GM04503 (cell line): ENCODE measurements at places on chromosomes 16 and 17.

GRCh38 chr16:1337486-1337885 is 4.0 kb downstream of the BAIAP3 start:
- DNase-seq, result no peak

DNA sequence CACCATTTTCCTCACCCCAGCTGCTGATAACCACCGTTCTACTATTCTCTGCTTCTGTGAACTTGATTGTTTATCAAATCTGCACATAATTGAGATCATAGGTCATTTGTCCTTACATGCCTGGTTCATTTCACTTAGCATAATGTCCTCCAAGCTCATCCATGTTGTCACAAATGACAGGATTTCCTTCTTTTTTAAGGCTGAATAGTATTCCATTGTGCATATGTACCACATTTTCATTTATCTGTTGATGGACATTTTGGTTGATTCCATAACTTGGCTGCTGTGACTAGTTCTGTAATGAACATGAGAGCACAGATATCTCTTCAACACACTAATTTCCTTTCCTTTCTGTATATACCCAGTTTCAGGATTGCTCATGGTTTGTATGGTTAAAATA is 225.3 kb upstream of the TBX2 start:
- DNase-seq, result no peak

GRCh38 chr17:81976332-81977210 is 858 bp upstream of the ASPSCR1 start:
- no peak for DNase-seq

DNA sequence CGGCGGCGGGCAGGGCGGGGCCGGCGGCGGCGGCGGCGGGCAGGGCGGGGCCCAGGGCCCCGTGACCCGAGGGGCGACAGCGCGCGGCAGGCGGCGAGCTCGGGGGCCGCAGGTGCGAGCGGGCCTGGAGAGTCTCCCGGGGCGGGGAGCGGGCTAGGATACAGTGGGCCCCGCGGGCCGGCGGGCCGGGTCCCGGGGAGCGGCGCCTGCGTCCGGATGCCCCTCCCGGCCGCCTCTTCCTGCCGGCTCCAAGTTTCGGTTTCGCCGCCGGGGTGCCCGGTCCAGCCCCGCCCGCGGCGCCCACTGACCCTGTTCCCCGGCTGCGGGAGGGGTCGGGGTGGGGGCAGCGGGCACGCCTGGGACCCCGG is at the start of gene RNF213:
TSS of gene RNF213 (plus strand) at position 62 of the 368 bp plus-strand sequence. CDS start 2,830 bp downstream, outside the sequence.
- DNase-seq, result no peak

GRCh38 chr17:43381621-43382020 is 17.2 kb upstream of the ARL4D start:
- no peak for DNase-seq

DNA sequence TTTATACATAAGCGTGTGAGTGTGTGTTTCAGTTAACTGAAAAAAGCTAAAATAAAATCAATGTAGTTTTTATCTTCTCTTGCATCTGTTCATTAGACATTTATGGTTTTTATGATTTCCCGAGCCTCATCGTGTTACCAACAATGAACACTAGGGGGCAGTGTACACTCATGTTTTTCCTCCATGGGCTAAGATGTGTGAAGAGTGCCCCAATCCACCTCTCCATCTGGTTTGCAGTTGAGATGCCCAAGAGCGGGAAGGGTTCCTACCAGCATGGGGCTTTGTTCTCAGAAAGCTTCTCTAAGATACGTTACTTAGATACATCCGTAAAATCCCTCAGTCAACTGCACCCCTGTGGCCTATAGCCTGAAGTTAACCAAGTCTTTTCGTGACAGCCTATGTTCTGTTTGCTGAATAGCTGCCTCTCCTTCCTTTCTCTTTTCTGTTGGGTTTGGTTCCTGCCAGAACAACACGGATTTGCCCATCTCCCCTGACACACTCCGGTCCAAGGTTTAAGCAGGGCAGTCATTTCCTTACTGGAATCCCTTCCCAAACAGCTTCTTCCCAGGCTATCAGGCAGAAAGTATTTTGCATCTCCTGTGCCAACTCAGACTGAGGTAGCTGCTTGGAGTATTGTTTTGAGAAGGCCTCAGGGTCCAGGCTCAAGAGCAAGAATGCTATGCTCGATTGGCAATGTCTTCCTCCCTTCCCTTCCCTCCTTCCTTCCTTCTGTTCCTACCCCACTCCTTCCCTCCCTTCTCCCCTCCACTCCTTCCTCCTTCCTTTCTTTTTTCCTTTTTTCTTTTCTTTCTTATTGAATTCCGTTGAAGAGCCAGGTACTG is 12.9 kb upstream of the ELAC2 start:
- no peak for DNase-seq

GRCh38 chr16:81484908-81485624 is 40.5 kb downstream of the CMIP start:
- DNase-seq, result no peak

DNA sequence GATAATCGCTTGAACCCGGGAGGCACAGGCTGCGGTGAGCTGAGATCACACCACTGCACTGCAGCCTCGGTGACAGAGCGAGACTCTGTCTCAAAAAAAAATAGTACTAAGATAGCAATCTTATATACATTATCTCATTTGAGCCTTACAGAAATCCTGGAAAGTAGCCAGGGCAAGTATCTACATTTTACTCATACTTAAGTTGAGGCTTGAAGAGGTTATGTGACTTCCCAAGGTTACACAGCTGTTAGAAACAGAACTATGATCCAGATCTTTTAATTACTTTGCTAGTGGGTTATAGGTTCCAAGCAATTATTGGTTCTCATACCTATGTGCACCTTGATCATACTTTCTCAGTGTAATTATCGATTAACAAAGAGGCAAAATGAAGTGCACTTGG is 15.4 kb downstream of the C17orf78 start:
- no peak for DNase-seq

- no peak for DNase-seq
Measured at GRCh38 chr16:24819462-24820040, 26.2 kb upstream of the SLC5A11 start.

DNA sequence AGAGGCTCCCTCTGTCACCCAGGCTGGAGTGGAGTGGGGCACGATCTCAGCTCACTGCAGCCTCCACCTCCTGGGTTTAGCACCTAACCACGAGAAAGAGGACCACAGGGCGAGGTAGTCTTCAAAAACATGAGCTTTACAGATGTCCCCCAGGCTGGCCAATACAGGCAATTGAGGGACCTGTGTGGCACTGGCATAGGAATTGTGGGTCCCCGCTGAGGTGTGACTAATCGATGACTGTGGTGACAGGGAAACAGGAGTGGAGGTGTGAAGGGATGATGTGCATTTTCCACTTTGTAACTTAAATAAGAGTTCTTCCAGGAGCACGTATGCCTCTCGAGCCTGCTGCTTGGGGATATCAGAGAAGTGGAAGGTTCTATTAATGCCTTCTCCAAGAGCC is 12.6 kb upstream of the ARHGAP17 start:
- no peak for DNase-seq

DNA sequence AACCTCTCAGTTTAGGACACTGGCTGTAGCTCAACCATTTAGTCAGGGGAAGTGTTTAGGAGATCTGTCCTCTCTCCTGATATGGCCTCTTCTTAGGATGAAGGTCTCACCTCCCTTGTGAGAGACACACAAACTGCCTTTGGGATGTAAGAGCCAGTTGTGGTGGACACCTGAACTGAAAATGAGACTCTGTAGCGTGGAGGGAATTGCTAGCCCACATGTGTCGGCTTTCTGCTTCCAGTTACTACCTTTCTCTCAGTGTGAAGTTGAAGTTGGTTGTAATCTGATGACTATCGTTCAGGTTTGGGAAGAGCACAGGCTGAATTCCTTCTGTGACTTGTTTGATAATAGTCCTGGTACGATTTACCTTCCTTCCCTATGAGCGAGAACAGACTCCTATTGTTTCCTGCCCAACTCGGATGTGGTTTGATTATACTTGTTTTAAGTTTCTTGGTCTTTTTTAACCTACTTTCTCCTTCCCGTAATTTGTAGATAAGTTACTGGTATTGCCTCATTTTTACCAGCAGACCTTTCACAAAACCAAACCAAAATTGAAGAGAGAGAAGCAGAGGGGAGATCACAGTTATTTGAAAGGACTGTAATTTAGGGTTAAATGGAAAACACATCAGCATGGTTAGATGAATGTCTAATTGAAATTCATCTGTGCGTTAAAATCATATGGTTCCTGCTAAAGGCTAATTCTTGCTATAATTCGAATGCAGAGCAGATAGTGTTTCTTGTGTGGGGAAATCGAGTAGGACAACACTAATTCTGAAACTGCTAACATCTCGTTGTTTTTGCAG is 43.2 kb downstream of the CLEC16A start:
- DNase-seq, result no peak

DNA sequence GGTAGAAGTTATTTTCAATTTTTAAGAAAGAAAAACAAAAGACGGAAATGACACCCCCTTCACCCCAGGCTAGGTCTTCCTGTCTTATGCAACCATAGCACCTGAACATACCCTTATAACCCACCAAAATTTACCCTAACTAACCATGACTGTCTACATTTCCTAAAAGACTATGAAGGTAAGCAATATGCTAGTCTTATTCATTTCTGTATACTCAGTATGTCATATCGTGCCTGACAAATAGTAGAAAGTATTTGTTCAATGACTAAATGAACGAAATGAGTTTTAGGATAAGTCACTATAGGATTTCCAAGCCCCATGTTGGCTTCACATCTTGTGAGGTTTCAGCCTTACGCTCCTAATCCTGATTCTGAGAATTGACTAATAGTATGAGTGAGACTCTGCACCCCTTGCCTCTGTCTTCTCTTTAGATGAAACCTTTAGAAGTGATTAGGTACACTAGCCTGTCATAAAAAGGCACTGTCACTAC is 6.5 kb downstream of the ADAT1 start:
- no peak for DNase-seq

DNA sequence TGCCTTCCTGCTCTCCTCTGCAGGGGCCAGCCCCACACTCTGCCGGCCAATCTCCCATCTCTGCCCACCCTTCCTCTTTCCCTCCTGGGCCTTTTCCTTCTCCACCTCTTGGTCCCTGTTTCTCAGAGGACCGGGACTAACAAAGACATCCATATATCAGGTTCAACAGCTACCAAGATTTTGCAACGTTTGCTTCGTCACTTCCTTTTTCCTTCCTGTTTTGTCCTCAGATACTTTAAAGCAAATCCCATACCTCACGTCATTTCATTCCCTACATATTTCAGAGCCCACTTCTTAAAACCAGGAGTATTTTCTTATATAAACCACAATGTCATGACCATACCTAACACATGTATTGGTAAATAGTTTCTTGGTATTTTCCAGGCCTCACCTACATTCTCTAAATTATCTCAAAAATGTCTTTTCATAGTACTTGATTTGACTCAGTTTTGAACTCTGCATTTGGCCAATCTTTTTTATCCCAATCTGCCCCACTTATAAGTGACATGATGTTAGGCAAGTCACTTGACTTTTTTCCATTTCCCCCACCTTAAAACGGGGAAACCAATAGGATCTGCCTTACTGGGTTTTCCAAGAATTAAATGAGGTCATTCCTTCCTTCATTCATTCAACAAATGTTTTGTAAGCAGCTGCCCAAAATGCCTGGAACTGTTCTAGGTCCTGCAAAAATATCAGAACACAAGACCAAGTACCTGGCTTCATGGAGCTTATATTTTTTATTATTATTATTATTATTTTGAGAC is 7.2 kb upstream of the USP10 start:
- DNase-seq, result no peak

GRCh38 chr17:64172510-64172909 is 42.6 kb upstream of the ERN1 start:
- no peak for DNase-seq

DNA sequence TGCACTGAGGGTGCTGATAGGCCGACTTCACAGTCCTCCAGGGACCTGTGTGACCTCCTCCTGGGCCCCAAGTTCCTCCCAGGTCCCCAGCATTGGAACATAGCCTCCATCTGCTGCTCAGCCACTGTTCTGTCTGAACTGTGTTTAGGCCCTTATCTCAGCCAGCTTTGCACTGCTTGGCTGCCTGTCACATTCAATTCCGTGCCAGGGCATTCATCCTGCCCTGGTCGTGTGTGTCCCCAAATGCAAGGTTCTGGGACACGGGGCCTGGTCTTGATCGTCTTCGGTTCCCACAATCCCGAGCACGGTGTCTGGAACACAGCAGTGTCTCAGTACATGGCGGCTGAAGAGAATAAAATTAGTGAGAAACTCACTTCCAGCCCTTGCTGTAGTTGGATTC is 69.9 kb upstream of the NFAT5 start:
- no peak for DNase-seq

DNA sequence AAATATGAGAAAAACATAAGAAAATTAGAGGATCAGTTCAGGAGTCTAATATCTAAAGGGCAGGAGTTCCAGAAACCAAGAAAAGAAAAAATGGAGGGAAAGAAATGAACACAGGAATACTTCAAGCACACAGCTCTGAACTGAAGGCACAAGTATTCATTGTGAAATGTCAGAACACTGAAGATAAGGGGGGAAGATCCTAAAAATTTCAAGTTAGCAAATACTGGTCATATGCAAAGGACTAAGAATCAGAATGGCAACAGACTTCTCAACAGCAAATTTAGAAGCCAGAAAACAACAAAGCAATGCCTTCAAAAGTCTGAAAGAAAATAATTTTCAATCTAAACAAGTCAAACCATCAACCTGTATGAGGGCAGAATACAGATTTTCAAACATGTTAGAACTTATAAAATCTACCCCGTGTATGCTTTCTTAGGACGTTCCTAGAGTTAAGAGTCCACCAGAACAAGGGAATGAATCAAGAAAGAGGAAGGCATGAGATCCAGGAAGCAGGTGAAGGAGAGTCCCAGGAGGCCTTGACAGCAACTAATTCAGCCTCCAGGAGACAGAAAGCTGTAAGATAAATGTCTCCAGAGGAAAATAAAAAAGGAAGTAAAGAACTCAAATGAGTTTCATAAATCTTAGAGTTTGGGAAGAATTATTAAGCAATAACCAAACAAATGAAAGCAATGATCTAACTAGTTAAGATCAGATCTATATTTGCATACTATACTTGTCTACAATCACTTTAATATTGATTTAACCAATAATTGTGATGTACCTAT is 2.8 kb downstream of the BRD7 start:
- no peak for DNase-seq

DNA sequence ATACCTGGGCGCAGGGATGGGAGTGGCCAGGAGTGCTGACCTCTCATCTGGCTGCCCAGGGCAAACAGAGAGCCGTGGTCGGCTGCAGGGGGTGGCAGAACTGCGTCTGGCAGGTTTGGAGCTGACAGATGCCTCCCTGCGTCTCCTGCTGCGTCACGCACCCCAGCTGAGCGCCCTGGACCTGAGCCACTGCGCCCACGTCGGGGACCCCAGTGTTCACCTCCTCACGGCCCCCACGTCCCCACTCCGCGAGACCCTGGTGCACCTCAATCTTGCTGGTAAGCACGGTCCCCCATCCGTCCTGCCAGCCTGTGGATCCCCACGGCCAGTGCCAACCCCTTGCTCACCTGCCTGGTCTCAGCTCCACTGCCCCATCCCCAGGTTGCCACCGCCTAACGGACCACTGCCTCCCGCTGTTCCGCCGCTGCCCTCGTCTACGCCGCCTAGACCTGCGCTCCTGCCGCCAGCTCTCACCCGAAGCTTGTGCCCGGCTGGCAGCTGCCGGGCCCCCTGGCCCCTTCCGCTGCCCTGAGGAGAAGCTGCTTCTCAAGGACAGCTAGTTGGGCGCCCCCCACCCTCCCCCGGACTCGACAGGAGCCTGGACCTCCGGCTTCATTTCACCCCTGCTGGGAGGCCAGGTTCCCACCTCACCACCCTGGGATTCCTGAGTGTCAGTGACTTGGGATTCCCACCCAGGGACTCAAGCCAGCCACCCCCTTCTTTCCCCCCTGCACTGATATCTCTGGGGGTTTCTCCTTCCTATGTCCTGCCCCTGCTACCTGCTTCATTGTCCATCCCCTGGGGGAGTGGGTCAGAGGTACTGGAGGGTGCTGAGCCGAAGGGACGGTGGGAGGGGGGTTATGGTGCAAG is 2.0 kb upstream of the ORAI3 start:
- DNase-seq, result no peak
